ENCODE measurements at places on chromosomes 6 and 20.
A peak's percentile ranks its signal among the peaks of the same experiment; 100 is the strongest.

DNA sequence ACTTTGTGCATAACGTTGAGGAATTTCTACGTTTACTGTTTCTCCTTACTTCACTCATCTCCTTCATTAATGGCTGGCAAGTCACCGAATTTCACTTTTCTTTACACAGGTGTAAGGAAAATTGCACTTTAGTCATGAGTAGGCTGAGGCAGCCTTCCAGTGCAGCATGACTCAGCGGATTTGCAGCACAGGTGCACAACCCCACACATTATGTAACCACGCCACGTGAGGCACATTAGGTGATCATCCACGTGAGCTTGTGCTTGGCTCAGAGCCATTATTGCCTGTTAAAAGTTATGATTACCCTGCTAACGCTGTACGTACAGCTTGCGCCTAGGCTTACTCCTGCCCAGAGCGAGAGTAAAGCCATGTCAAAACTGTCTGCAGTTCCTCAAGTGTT lies 158.8 kb downstream of the NKAIN2 start:
- DNase-seq: peak; percentile 18

DNA sequence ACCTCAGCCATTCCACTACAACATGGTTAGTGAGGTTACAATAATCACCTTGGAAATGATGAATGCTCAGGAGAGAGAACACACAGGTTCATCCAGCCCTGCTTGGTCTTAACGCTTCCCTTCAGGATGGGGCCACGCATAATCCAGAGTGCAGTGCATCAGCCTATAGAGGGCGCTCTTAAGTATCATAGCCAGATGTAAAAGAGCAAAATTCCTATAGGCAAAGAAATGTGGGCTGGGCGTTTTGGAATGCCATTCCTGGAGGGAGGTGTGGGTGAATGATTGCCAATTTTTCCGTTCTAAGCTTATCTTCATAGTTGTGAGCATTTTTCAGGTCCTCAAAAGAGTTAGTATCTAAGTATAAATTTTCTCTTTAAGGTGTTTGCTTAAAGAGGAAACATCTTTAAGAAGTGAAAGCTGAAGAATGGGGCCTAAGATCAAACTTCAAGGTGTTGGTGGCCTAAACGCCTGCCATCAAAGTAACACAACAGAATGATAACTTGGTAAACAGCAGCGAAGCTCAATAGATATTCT lies 1.8 kb downstream of the RIPOR2 start:
- no peak for DNase-seq

DNA sequence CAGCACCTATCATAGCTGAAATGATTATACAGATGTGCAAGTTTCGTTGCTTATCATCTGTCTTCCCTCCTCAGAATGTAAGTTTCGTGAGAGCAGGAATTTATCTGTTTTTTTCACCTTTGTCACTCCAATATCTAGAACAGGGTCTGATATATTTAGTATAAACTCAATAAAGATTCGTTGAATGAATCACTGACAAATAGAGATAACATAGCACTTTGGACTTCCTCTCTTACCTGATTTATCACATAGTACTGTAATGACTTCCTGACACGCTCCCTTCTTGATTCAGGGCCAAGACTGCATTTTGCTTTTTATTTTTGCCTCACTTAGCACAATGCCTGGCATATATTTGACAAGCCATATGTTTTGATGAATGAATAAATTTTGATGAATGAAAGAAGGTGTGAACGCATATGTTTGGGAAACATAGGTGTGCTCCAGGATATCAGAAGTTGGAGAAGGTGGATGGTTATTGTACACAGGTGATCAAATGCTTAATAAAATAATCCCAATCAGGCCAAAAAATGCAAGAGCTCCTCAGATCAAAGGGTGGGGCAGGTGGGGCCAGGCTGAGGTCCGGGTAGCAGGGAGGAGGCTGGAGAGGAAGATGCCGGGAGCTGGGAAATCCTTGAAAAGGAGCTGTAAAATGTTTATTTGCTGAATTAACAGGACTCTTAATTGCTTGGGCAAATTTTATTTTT lies 33.0 kb downstream of the PIM1 start:
- DNase-seq: no peak

DNA sequence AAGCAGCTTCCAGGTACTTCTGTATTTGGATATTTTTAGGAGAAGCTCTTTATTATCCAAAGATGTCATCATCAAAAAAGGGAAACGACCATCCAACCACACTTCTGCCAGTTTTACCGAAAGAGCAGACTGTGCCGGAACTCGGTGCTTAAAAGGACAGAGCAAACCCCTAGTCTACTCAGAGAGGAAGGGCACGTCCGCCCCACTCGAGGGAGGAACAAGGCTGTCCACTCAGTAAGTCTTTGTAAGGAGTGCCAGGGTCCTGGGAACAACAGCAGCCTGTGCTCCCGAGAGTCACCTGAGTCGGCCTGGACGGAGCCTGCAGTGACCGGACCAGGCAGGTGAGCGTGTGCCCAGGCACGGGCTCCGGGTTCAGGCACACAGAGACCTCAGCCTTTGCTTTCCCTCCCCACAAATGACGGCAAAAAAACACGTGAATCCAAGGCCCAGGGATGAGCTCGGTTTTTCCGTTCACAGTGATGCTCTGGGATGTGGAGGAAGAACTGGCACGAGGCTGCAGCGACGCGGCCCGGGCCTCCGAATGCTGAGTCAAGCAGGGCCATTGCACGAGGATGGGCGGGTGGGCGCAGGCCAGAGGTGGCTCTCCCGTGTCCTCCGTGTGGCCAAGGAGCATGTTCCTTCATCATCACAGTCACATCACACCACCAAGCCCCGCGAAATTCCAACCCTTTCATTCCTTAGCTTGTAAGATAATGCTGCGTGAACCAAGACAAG lies 17.4 kb upstream of the SLCO4A1 start:
- DNase-seq: no peak

DNA sequence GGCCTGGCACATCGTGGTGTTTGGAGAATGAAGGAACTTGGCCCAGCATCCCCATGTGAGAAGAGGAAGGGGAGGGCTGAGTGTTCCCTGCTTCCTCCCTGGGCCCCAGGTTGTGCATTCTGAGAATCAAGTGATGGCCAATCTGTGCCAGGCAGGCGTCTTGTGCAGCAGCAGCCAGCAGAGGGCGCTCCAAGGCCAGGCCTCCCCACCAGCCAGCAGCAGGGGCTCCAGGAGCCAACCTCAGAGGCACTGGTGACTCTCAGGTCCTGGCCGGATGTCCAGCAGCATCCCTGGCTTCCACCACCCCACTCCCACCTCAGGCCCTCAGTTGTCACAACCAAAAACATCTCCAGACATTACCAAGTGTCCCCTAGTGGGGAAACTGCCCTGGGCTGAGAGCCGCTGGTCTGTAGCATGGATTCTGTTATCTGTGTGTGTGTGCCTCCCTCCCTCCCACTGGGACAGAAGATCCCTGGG lies 192.0 kb downstream of the PREX1 start:
- peak; percentile 26 for DNase-seq

GRCh38 chr6:92176666-92177065 lies 1242.7 kb downstream of the EPHA7 start:
- no peak for DNase-seq

All from mammary epithelial cell (primary cell).